ENCODE measurements at places on chromosomes 7 and 10.

DNA sequence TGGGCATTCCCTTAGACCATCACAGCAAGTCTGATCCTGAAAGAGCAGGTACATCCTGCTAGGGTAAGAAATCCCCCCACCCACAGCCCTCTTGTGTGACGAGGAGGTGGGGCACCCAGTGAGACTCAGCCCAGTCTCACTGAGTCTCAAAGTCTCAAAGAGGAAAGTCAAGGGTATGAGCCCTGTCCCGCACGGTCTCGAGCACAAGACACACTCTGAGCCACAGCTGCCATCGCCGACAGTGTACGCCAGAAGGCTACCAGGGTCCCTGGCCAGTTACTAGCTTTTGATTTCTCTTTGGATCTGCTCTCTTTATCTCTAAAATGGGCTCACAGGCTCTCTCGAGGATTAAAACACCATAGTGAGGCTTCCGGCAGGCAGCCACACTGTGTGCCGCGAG, 190.2 kb downstream of the TNS3 start:
- DNase-seq = no peak

- DNase-seq = no peak
Measured at GRCh38 chr10:115001506-115002381, 63.7 kb downstream of the TRUB1 start.

DNA sequence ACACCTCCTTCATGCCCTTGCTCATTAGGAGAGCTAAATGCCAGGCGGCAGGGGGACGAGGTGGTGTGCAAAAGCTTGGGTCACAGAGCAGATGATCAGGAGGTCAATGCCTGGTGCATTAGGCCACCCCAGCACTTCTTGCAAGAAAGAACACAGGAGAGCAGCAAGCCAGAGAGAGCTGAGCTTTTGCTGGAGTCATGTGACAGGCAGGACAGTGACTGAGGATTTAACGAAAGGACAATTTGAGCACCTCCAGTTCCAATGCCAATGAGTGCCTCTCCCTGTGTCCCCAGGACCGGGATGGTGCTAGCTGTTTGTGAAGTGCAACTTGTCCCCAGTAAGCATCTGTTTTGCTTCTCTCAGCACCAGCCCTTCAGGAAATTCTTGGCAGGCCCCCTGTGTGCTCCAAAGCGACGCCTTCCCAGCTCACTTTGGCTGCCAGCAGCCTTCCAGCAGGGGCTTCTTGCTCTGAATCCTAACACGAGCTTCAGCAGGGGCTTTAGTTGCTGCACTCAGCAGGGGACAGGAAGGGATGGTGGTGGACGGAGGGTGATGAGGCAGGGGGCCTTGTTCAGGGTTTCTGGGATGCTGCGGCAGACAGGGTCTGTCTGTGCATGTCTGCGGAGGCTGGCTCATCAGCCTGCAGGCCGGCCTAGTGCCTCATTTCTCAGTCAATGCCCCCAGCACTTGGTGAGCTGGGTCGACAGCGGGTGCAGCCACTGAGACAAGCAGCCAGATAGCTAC, 368.1 kb downstream of the RPS24 start:
- no peak for DNase-seq

DNA sequence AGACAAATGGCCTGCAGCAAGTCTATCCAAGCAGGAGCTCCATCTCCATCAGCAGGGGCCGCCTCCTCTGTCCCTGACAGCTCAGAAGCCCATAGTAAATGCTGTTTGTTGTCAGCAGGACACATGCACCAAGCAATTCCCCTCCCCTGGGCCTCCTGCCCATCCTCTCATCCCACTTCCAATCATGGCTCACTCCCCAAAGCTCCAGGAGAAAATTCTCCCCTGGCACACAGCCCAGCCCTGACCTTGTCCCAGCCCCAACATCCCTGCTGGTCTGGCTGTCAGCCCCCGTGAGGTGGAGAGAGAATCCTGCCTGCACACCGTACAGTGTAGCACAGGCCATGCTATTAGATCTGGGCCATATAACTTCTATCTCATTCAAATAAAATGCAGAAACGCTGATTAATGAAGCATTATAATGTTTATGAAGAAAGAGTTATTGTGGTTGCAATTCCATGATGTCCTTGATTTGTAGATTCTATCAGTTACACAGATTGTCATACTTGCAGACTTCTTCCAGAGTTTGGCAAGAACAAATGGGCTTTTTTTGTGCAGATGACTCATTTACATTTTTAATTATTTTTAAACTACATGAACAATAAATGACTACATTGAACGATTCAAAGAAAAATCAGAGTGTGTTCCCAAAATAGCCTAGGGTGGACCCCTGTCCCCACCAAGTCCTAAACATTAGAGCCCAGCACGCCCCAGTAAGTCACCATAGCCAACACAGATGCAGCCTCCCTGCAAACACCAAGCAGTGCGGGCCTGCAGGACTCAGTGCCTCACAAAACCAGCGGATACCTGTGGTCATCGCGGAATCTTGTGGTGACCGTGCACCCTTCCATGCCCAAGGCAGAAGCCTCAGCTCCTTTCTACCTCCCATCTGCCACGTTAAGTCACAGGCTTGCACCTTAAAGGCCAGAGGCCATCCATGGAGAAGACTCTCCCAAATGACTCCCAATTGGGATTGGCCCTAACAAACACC, 70.1 kb downstream of the COBL start:
- DNase-seq = no peak

GRCh38 chr7:30977896-30978564, 14.3 kb downstream of the GHRHR start:
- no peak for DNase-seq

DNA sequence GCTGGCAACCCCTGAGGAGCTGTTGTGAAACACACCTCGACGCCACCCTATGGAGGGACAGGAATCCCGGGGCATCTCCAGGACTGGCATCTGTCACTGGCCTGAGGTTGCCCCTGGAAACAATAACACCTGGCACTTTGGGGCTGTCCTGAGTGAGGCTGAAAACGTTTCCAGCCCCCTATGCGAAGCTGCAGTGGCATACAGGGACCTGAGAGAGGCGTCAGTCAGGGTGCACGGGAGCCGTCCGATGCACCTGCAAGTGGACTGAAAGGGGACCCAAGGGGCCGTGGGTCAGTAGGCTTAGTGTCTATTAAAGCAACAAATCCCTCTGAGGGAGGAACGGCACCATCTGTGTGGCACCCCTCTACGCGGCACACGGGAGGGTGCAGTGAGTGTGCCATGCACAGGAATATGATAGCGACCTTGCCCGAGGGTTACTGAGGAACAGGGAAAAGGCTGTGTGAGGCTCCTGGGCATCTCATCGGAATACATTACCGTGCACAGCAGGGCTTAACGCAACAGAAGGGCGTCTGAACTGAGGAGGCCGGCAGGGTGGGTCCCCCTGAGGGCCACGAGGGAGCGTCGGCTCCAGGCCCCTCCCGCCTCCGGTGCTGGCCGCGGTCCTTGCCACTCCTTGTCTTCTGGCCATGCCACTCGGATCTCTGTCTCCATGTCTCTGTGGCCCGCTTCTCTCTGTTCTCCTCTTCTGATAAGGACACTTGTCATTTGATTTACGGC, 50.4 kb downstream of the FOXL3 start:
- no peak for DNase-seq

DNA sequence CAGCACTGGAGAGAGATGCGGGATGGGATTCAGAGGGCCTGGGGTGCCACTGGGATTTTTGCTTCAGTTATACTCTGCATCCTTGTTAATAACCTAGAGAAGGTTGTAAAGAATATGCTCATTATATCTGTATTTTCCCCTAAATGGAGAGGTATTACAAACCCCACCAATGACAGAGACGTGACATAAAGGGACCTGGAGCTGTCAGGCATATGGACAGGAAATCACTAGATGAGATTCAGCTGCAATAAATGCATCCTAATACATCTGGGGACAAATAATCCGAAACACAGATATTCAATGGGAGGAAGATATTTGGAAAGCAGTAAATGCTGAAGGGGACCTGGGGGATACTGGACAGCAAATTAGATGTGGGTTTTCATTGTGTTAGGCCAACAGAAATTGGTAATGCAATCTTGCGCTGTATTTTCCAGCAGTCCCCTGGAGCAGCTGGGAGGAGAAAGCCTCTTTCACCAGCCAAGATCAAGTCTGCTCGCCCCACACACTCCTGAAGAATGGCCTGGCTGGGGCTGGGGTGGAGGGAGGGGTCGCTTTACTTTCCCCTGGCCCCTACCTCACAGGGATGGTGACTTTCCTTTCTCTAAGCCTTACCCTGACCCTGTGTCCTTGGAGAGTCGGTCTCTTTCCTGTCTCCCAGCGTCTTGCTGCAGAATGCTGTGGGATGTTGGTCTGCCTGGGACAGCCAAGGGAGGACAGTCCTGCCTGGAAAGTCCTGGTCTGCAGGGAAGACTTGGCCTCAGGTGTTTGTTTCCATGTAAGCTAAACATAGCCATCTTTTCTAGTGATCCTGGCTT, 653.8 kb downstream of the LRMDA start:
- no peak for DNase-seq

DNA sequence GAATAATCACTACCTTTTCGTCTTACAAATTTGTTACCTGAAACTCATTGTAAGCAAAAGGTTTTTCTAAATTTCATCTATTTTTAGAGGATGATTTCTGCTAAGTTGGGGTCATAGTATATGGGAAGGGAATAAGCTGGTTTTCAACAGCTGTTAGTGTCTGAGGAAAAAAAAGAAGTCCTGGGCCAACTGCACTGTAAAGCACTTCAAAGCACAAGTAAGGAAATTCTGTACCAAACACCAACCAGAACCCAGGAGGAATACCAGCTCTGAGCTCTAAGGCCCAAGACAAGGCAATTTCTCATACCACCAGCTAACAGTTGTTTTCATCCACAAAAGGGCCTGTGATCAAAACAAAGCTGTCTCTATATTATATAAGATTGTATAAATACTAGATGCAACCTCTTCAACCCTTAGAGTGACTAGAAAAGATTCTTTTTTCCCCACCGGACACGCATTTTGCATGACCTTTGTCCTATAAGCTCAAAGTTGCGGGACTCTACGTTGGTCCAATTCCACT, 6.1 kb upstream of the MEOX2 start:
- no peak for DNase-seq

DNA sequence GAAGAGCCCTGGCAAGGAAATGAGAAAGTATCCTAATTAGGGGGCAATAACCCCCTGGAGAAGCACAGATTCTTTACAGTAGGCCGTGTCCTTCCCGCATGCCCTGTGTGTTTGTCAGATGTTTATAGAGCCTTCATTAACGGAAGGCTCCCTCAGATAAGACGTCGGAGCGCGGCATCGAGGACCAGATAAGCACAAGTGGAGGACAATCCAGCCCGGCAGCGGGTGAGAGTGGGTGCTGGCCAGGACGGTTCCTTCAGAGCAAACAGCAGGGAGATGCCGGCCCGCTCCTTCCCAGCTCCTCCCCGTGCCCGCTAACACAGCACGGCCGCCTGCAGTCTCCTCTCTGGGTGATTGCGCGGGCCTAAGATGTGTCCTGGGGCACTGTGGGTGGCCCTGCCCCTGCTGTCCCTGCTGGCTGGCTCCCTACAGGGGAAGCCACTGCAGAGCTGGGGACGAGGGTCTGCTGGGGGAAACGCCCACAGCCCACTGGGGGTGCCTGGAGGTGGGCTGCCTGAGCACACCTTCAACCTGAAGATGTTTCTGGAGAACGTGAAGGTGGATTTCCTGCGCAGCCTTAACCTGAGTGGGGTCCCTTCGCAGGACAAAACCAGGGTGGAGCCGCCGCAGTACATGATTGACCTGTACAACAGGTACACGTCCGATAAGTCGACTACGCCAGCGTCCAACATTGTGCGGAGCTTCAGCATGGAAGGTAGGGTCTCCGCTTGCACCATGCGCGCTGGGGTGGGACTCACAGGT, at the start of gene GDF2:
TSS of gene GDF2 (plus strand) at position 155 of the 762 bp plus-strand sequence. CDS start at position 370, 215 bp downstream.
- no peak for DNase-seq

DNA sequence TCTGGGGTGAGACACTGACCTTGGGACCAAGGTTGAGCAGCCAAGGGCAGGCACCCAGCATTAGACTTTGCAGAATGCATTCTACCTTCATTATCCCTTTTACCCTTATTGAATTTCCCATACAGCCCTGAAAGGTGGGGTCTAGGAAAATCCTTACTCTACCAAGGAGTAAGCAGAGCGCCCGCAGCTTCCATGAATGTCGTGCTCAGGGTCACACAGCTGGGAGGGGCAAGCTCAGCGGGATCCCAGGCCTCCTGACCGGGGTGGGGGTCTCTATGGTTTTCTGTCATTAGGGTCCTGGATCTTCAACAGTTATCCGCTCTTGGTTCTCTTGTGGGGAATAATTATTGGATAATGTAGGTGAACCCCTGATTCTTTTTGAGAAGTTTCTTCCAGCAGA, 30.7 kb upstream of the BTBD16 start:
- no peak for DNase-seq

DNA sequence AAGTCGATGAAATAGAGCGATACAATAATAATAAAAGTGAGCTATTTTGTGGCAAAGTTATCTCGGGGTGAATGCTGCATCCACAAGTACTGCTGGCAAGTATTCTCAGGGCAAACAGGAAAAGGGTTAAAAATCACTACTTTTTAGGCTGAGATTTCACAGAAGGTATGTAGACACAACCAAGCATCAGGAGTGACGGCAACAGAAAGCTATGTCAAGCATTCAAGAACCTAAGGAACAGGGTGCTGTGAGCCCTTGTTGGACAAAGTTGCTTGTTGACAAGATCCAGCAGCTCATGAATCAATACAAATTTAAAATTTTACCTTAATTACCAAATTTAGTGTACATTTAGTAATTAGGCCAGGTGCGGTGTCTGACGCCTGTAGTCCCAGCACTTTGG, 41.2 kb upstream of the C1QL3 start:
- DNase-seq = no peak

DNA sequence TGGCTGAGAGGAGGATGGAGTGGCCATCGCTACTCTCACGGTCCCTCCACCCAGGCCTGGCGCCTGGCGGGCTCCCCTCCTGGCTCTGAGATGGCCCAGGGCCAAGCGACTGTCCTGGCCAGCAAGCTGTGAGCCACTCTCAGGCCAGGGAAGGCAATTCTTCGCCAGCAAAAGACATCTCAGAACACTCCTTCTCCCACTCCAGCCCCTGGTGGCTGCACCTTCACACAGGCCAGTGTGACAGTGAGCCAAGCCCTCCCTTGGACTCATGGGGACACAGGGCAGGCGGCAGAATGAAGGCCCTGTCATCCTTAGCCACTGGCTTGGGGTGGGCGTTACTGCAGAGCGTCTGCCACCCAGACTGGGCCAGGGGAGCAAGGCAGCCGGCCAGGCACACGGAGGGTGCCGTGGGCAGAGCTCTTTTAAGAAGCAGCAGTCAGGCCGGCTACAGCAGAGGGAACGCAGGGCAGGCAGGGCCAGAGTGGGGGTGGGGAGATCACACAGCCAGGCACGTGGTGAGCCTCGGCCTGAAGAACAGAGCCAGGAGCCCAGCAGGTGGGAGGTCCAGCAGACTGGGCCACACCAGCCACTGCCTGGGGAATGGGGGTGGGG, 14.4 kb downstream of the STK32C start:
- DNase-seq = no peak

Data from activated CD4-positive, alpha-beta T cell treated with anti-CD3 and anti-CD28 coated beads, Interleukin-2, Interleukin-4, amounts not matched to agents 100 ng/mL and 50 ng/mL, durations not matched to agents 16 hours and 8 hours (primary cell).